ENCODE measurements at places on chromosomes 2 and 18.

GRCh38 chr18:67574749-67575148, 58.2 kb upstream of the DSEL start:
- no peak for DNase-seq

- DNase-seq: no peak
These were observed 2.3 kb downstream of the FZD7 start for GRCh38 chr2:202035941-202036372.

GRCh38 chr2:120904830-120905234, 169.2 kb downstream of the GLI2 start:
- no peak for DNase-seq

DNA sequence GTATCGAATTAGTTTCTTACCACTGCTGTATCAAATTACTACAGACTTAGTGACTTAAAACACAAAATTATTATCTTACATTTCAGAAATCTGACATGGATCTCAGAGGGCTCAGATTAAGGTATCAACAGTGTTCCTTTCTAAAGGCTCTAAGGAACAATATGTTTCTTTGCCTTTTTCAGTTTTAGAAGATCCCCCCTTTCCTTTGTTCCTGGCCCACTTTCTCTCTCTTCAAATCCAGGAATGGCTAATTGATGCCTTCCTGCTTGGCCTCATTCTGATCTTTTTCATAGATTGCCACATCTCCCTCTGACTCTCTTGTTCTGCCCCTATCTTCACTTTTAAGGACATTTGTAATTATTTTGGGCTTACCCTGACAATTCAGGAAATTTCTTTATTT, 65.7 kb downstream of the LRP1B start:
- DNase-seq: no peak

DNA sequence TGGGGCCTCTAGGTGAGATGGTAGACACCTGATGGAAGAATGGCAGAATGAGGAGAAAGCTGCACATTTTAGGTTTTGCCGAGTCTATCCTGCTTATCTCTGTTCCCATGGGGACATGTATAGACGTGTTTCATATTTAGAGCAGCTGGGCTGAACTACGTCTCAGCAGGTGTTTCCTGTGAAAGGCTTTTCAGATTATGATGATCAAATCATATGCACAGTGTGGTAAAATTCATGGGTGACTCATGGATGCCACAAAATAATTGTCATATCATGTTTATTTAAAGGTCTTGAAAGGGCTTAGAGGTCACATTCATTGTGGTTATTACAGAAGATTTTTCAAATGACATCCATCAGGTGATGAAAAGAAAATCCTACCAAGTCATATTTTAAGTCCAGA, 90.5 kb downstream of the ICOS start:
- no peak for DNase-seq

- DNase-seq: no peak
These were observed 50.4 kb downstream of the TTN start for GRCh38 chr2:178756843-178757242.

Data from stimulated activated CD8-positive, alpha-beta memory T cell treated with anti-CD3 and anti-CD28 coated beads, Interleukin-4, amount 100 ng/mL, for 4 hours (primary cell).